Stimulated activated CD8-positive, alpha-beta memory T cell treated with anti-CD3 and anti-CD28 coated beads, Interleukin-4, amount 100 ng/mL, for 1 hour (primary cell): ENCODE measurements at places on chromosomes 16 and 17.
A peak's percentile ranks its signal among the peaks of the same experiment; 100 is the strongest.

- no peak for DNase-seq
Measured at GRCh38 chr16:4507588-4508345, 30.8 kb downstream of the CDIP1 start.

GRCh38 chr17:39573447-39574298, 34.0 kb downstream of the NEUROD2 start:
- DNase-seq, result no peak

GRCh38 chr17:61494325-61495160, 42.3 kb downstream of the TBX4 start:
- DNase-seq, result no peak

- no peak for DNase-seq
Measured at GRCh38 chr16:56931271-56931891, 561 bp upstream of the HERPUD1 start.

GRCh38 chr17:59004338-59005111, 102.2 kb downstream of the TRIM37 start:
- peak; percentile 47 for DNase-seq

- no peak for DNase-seq
Measured at GRCh38 chr16:27335349-27336053, 21.7 kb downstream of the IL4R start.

DNA sequence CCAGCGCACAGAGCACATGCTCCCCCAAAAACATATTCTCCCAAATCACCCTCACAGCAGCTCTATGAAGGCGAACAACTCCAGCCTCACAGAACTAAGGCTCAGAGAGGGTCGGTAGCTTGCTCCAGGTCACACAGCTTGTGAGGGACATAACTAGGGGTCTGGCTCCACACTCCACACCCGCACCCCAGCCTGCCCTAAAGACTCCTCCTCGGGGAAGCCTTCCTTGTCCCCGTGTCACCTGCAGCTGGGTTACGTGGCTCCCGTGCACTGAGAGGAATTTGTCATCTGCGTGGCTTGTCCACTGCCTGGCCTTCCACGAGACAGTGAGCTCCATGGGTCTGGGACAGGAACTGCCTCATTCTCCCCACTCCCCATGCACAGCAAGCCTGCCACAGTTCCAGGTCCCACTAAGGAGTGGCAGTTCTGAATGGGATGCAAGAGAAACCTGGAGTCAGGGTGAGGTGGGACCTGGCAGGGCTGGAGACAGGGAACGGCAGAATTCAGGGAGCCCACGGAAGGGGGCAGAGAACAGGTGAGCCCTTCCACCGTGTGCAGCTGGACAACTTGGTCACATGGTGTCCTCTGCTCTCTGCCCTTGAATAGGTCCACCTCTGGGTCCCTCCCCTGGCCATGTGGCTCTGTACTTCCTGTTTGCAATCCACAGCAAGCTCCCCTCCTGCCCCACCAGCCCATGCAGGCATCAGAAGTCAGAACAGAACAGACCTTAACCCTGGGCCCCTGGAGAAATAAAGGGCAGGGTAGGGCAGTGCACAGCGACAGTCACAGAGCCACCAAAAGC, 27.4 kb downstream of the TNFRSF13B start:
- DNase-seq, result no peak

DNA sequence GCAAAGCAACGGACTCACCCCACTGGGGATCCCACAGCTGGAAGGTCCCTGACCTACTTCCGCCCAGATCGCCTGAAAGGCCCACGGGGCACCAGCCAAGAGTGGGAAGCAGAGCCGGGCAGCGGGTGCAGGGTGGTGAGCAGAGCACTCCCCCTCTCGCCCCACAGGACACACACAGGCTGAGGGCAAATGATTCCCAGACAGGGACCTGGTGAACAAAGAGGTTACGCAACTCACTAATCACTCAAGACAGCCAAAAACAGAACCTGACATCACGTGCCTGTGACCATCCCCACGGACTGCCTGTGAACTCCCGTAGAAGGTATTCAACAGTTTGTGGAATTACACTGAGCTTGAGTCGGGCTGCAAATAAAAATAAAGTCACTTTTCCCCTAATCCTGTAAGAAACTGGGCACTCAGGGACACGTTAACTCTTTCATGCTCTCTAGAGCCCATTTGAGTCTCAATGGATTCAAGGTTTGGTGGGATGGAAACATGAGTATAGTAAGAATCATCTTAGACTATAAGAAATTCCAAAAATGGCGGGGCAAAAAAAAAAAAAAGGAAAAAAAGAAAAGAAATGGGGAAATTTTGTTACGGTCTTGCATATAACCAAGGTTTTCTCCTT, 396.1 kb downstream of the SOX9 start:
- no peak for DNase-seq

DNA sequence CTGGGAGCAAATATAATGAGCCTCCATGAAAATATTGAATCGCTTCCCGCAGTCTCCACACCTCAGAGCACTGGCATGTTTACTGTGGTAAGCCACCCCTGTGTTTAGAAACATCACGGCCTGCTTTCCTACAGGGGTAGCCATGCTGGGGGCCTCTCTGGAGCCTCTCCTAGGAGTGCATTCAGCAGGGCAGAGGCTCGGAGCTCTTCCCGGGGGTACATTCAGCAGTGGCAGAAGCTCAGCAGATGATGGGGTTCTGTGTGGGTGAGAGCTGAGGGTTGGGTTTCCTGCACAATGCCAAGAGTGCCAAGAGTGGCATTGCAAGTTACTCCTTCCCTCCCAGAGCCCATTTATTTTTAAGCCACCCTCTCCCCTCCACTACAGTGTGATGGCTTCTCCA, 386.6 kb downstream of the SEC14L1 start:
- no peak for DNase-seq

DNA sequence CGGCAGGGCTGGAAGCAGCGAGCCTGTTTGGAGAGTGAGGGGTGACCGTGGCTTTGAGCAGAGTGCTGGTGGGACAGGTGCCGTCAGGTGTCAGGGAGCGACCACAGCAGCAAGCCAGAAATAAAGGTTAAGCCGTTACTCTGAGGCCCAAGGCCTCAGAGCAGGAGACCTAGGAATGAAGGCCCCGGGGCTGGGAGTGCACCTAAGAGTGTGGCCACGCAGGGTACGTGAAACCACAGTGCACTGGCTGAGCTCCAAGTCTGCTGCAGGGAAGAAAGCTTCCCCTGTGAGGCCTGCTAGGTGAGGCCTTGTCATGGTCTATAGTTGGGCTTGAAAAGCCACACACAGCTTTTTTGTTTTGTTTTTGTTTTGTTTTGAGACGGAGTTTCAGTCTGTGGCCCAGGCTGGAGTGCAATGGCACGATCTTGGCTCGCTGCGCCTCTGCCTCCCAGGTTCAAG, 8.7 kb downstream of the CLUAP1 start:
- peak; percentile 32 for DNase-seq

- no peak for DNase-seq
Measured at GRCh38 chr17:29138184-29138955, 41.8 kb downstream of the MYO18A start.

DNA sequence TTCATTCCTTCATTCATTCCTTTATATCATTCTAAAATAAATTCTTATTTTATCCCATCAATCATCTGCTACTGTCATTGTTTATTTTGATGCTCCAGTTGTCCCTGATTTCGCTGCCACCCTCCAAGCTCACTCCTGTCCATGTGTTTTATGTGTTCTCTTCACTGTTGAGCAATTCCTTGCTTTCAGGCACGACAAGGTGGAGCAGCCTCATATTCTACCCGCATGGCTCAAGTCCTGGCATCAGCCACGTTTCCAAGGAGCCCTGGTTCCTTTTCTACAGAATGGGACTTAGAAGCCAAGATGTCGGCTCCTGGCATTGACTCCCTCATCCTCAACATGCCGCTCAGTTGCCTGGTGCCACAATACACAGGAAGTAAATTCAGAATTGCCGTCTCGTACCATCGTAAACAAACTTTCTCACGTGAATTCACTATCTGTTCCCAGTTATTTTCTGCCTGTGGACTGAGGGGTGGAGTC, 139.0 kb downstream of the RPTOR start:
- no peak for DNase-seq

- DNase-seq, result no peak
Measured at GRCh38 chr17:79515646-79516571, 94.9 kb downstream of the RBFOX3 start.

GRCh38 chr16:78211020-78211599, 111.7 kb downstream of the WWOX start:
- no peak for DNase-seq

GRCh38 chr17:14997290-14997689, 267.8 kb downstream of the PMP22 start:
- no peak for DNase-seq

DNA sequence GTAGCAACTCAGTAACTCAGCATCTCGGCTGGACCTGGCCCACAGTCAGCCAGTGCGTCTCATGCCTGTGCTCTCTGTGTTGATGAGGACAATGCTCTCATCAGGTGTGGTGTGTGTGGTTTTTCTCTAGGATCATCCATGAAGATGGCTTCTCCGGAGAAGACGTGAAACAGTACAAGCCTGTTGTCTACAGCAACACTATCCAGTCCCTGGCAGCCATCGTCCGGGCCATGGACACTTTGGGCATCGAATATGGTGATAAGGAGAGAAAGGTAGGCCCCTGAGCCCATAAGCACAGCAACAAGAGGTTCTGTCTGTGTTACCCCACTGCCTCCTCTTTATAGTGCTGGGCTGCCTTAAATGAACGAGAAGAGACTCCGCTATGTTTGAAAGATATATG, 84.5 kb downstream of the GNAO1 start:
- no peak for DNase-seq

- DNase-seq, result no peak
Measured at GRCh38 chr17:75031972-75032719, 14.6 kb downstream of the ATP5PD start.

GRCh38 chr16:30902029-30902972, 5.9 kb downstream of the CTF1 start:
- no peak for DNase-seq

DNA sequence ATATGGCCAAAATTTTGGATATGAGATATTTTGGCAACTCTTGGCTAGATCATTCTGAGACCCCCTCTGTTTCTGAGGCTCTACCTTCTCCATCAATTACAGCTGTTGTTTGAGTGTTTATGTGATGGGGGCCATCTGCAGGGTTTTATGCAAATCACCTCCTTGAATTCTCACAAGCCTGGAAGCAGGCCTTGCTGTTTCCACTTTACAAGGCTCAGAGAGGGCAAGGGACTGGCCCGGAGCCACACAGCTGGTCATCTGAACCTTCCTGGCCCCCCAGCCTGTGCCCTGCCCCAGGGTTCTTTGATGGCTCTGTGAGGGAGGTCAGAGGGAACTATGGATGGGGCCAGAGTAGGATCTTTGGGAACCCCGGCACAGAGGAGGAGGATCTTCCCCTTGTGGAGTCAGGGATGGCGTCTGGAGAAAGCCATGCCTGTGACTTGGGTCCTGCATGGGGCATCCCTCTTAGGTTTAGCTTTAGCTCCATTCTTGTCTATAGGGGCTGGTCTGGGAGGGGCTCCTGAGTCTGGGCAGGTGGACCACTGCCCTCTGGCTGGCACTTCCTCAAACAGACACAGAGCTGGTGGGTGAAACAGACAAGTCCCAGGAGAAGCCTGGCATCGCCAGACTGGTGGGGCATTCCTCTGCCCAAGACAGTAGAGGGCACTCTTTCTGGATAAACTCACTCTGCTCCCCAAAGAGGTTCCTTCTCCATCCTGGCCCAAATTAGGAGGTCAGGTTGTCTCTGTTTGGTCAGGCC, 26.2 kb downstream of the IL21R start:
- DNase-seq, result no peak

DNA sequence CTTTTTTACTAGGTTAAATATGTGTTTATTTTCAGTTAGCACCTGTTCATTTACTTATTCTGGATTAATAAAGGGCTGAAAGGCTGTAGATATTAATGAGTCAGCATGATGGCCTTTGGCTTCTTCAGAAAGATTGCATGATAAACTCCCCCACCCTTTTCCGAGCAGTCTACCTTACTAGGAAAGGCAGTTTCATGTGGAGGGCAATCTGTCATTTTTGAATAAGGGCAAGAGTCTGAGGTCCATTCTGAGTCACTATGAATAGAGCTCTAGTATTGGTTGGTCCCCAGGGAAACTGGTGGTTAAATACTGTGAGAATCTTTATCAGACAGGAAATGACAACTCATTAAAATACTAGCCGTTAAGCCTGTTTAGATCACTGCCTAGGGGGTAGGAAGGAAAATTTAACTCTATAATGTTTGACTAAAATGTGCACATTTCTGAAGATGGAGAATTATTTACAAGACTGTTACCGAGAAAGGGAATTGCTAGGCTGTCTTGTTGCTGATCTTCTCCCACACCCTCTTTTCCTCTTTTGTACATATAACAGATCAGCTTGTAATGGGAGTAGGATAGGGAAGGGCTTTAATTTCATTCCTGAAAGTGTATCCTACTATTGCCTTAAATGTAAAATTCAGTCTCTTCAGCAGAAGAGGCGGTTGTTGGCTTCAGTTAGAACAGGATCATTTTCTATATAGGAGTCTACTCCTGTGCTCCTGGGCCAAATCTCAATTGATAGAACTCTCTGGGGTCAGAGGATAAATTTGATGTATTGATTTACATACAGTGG, 63.3 kb downstream of the TUBD1 start:
- no peak for DNase-seq

DNA sequence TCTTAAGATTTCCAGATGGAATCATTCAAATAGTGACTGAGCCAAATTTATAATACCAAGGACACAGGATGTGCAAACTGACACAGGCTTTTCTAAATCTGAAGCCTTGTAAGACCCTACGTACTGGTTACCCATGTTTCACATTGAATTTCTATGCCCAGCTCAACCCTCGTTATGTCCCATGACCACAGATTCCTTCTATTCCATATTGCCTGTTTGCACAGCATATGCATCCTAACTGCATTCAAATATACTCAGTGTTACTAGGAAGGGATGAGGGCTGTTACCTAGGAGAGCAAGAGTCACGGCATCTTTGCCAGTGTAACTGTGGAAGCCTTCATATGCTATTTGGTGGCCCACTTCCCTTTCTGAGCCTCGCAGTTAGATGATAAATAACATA, 305.2 kb downstream of the SHISA9 start:
- DNase-seq, result no peak

- DNase-seq, result no peak
Measured at GRCh38 chr17:36673068-36673467, 71.7 kb downstream of the MRM1 start.

GRCh38 chr17:59530531-59530930, 34.9 kb upstream of the DHX40 start:
- DNase-seq, result no peak

DNA sequence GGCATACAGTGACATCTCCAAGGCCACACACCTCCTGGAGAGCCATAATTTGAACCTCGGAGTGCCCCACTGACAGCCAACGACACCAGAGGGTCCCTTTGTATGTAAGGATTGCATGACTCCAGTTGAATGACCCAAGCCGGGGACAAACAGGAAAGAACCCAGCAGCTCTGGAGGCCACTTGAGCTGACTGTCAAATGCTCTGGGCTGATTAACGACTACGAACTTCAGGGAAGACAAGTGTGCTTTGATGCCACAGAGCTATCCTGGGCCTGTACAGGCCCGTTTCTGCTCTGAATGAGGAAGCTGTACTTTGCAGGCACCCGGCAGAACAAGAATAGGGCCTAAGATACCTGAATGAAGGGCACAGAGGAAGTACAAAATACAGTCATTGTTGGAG, 404.6 kb downstream of the SLC39A11 start:
- no peak for DNase-seq

GRCh38 chr16:85736921-85737320, 14.0 kb downstream of the C16orf74 start:
- no peak for DNase-seq

GRCh38 chr16:68636064-68636560, 9.0 kb upstream of the CDH3 start:
- DNase-seq, result no peak

GRCh38 chr16:86370062-86370461, 140.3 kb upstream of the FOXF1 start:
- DNase-seq, result no peak

GRCh38 chr16:66623755-66624154, 19.3 kb downstream of the CMTM3 start:
- DNase-seq, result no peak

GRCh38 chr16:31277659-31278260, 18.0 kb downstream of the ITGAM start:
- no peak for DNase-seq
